Stimulated activated CD8-positive, alpha-beta memory T cell treated with anti-CD3 and anti-CD28 coated beads, Interleukin-7, amount 100 ng/mL, for 1 hour (primary cell): ENCODE measurements at places on chromosomes 7 and 10.

DNA sequence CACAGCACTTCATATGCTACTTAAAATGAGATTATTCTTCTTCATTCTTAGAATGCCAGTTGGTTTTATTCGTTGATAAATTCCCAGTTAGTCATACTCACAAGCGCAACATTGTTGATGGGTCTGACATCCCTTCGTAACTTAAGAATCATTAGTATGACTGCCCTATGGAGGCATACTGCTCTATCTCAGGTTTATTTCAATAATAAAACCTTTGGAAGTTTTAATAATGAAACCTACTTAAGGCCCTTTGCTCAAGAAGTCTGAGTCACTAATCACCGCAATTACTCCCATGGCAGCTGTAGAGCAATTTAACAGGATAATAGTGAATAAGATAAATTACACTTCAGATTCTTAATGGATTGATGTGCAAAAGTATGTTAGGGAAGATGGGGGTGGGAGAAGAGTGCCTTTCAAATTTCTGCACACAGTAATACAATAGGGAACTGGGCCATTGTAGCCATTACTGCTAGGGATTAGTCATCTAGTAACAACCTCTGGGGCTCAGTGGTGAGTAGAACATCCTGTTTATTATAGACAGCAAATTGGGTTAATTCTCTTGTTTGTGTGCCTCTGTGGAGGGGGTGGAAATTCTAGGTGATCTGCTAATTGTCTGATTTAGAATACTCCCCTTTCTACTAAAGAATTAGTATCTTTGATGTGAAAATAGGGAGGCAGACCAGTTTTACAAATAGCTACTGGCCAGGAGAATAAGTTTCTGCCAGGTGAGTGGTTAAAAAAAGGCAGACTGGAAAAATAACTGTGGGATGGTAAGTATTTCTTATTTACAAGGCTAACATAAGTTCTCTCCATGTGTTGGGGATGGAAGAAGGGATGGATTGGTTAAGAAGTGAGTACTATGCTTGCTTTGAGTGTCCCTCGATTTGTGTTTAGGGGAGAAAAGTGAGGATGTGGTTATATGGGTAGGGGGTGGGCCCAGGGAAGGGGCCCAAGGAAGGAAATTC is 74.5 kb upstream of the VKORC1L1 start:
- DNase-seq, result no peak

- DNase-seq, result no peak
Observed at GRCh38 chr10:11682851-11683250, 59.3 kb upstream of the ECHDC3 start.

GRCh38 chr10:117477961-117478670 is 64.4 kb upstream of the EMX2 start:
- no peak for DNase-seq

DNA sequence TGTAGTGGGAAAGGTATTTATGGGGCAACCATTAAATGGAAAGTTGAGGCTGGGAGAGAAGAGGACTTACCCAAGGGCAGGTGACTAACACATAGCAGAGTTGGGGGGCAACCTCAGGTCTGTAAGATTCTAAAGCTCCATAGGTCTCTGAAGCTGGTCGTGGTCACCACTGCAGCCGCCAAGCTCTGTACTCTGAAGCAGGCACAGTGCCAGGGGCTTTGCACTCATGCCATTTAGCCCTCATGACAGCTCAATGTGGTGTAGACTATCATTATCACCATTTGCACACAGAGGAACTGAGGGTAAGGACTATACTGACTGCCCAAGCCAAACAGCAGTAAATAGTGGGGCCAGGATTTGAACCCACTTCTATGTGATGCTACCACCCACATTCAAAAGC is 32.5 kb upstream of the TMEM273 start:
- DNase-seq, result no peak

- DNase-seq, result no peak
Observed at GRCh38 chr7:131774419-131775220, 218.2 kb upstream of the PODXL start.

DNA sequence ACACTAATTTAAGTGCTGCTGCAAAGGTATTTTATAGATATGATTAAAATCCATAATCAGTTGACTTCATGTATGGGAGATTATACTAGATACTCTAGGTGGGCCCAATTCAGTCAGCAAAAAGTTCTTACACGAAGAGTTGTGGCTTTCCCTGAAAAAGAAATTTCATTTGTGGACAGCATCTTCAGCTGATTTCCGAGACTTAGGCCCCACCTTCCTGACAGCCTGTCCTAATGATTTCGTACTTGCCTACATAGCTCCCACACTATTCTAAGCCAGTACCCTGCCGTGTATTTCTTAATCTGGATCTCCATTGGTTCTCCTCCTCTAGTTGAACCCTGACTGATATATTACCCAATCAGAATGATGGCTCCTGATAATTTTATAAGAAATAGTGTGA is 297.9 kb downstream of the EXOC4 start:
- DNase-seq, result no peak

GRCh38 chr10:83083831-83084230 is 1055.5 kb upstream of the GHITM start:
- no peak for DNase-seq

GRCh38 chr10:96488161-96488935 is 25.4 kb downstream of the TLL2 start:
- DNase-seq, result no peak

- no peak for DNase-seq
Observed at GRCh38 chr10:3902809-3903410, 117.9 kb upstream of the KLF6 start.

DNA sequence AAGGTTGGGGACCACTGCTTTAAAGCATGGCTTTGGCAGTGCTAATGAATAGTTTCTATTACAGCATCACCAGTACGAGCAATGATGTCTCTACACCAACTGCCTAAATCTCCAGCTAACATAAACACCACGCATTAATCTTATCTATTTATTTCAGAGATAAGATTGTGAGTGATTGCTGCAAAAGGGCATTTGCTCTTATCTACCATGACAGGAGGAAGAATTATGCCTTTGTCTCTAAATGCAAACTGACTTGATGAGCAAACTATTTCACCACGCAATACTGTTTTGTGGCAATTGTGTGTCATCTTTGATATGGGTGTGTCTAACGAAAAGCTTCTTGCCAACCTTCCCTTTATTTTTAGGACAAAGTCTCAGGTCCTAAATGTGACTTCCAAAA is 684.9 kb downstream of the SORCS1 start:
- DNase-seq, result no peak

DNA sequence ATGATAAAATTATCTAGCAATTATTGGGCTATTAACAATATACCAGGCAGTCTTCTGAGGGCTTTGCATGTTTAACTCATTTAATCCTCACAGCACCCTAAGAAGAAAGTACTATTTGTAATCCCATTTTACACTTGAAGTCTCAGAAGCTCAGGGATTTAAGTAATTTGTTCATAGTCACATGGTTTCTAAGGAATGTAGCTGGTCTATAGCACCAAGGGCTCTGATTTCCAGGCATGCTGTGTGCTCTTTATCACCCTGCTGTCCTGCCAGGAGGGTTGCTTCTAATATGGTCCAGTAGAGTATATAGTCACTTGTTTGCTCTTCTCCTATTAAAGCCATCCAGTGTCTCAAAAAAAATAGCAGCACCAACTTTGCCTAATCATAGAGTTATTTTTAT is 417.2 kb downstream of the PLXDC2 start:
- no peak for DNase-seq

GRCh38 chr10:124728830-124729661 is 15.1 kb downstream of the FAM53B start:
- no peak for DNase-seq

DNA sequence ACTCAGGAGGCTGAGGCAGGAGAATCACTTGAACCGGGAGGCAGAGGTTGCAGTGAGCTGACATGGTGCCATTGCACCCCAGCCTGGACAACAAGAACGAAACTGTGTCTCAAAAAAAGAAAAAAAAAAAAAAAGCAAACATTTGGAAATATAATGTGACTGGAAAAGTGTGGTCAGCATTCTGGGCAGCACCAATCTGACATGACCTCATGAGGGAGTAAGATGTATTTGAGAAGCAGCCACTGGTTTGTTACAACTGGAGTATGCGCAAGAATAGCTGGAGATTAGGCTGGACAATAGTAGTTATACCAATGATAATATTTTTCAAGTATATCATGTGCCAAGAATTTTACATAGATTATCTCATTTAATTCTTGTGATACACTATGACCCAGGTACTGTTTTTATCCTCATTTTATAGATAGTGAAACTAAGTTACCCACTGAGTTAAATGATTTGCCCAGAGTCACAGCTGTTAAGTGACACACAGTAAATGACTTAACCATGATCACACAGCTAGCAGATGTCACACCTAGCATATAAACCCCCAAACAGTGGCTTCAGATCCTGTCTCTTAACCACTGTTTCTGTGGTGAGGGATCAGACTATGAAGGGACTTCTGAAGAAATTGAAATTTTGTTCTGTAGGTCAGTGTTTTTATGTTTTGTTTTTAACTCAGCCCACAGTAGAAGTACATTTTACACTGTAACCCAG is 11.1 kb downstream of the MCU start:
- no peak for DNase-seq

- no peak for DNase-seq
Observed at GRCh38 chr7:107147464-107148393, 21.1 kb upstream of the HBP1 start.

GRCh38 chr10:89633484-89633883 is 11.6 kb downstream of the PANK1 start:
- no peak for DNase-seq

DNA sequence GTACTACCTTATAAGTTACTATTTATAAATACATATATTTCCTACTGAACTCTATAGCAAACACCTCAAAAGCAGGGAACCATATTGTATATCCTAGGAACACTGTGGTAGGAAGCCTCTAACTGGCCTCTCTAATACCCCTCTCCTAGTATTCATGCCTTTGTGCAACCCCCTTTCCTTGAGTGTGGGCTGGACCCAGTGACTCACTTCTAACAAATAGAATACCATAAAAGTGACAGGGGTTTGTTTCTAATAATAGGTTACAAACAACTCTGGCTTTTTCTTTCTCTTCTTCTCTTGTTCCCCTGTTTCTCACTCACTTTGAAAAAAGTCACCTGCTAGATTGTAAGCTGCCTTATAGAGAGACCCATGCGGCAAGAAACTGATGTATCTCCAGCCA is 51.6 kb upstream of the MACC1 start:
- DNase-seq, result no peak

- no peak for DNase-seq
Observed at GRCh38 chr10:52314822-52315552, 906 bp downstream of the DKK1 start.

GRCh38 chr10:26437637-26438461 is at the start of gene APBB1IP:
TSS of gene APBB1IP (plus strand) at chr10:26438341. CDS start at chr10:26492327, 53,986 bp downstream.
- DNase-seq, result no peak

DNA sequence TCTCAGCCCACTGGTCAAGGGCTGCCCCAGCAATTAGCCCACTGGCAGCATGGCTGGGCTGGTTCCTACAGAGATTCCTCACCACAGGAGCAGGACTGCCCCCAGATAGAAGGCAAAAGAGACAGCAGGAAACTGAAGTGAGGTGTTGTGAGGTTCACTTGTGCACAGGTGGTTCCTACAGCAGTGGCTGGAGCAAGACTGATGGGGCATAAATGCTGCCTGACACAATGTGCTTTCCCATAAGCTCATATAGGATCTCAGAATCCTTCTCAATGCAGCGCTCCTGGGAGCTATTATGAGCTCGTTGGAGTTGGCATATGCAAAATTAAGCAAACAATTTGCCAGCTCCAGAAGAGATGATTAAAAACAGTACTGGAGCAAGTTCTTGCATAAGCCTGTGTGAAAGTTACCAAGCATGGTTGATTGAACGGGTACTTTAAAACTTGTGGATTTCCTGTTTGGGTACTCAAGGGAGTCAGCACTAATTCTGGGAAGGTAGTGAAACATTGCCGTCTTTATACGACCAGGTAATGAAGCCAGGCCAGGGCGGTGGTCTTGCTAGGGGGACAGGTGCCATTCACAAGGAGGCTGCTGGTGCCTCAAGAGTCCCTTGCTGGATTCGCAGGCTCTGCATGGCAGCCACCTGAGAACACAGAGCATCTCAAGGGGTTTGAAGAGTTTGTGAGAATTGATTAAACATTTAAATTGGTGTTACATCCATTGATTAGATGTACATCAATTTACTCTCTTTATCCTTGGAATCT is 20.3 kb upstream of the PRKCQ start:
- DNase-seq, result no peak
